ENCODE measurements at places on chromosomes 11 and 22.
A peak's percentile ranks its signal among the peaks of the same experiment; 100 is the strongest.

DNA sequence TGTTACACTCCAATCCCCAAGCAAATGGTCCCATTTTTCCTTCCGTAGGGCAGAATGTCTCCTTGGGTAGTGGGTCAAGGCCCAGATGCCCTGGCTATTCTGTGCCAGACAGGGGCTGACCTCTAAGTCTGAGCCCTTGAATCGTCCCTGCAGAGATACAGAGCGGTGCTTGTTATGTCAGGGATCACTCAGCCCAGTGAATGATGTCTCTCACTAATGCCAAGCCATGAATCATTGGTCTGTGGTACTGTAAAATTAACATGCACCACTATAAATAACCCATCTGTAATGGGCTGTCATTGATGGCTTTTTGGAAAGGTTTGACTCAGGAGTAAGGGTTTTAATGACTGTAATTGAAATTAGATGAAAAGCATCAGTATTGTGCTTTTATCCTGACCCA is 35.3 kb upstream of the KIRREL3 start:
- DNase-seq: no peak

- DNase-seq: peak; percentile 42
Measured at GRCh38 chr11:129695571-129696308, 119.9 kb upstream of the TMEM45B start.

GRCh38 chr11:8006349-8006977 is 19.3 kb downstream of the EIF3F start:
- peak; percentile 2 for DNase-seq

- DNase-seq: no peak
Measured at GRCh38 chr11:1450949-1451710, 35.4 kb downstream of the MOB2 start.

DNA sequence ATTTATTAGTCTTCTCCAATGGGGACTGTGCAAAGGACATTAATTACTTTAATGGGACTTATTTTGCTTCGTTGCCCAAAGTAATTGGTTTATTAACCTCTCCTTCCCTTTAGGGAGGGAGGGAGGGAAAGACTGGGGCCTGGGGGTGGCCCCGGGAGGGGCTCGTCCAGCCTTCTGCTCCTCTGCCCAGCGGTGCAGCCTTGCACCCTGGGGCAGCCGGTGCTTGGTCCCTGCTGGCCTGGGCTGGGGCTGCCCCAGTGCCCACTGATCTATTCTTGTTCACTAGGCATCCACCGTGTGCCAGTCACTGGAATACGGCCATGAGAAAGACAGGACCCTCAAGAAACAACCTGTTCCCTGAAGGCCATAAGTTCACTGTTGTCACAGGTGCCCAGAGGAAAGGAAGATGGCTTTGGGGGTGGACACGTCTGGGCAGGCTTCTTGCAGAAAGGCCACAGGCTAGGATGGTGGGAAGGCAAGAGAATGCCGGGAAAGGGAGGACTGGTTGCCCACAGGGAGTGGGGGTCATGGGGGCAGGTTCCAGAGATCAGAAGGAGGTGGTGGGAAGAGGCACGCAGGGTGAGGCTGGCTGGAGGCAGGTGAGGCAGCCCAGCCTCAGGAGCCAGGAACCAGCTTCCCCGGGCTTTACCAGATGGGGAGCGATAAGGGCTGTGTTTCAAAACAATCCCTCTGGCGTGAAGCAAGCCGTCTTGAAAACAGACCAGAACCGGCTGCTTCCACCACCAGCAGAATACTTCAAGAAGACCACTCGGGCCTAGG is 47.6 kb upstream of the KCNQ1OT1 start:
- no peak for DNase-seq

DNA sequence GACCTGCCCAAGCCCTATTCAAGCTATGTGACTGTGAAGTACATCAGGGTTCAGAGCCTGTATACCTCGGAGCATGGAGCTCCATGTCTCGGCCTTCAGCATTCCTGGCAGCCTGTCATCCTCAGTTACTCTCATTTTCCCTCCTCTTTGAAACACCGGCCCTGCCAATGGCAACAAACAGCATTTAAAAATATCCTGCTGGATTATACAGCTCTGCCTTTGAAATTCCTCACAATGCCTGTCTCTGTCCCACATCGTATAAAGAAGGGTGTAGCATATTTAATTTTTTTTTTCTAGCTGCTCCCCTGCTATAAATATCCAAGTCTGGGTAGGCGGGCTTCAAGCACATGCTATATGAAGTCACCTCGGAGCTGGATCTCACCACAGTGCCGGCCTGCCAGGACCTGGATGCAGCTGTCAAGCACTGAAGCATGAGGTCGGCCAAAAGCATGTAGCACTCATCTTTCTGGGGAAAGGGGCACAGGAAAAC is 11.8 kb downstream of the ABTB2 start:
- DNase-seq: no peak

DNA sequence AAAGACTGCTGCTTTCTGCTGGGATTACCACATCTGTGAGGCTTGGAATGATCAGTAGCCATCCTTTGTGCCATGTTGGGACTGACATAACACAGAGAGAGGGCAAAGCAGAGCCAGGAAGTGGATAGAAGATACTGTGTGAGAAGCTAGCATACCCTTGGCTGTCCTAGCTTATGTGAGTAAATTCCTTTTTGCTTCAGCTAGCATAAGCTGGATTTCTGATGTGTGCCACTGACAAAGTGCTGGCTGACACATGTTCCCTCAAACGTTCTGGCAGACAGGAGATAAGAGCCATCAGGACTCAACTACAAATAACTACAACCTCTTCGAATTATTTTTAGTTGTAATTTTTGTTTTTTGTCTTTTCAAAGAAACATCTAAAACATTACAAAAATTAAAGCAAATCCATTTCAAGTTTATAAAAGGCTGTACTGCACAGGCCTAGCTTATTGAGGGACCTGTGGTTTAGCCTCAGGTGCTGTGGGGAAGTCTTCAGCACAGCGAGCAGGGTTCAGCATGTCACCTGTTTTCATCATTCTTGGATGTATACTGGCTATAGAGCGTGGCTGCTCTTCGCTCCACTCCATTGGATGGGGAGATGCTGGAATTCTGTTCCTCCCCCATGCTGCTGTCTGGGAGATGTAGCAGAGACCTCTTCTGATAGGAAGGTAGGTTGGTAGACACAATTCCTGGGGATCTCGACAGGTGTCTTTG is 120.9 kb downstream of the SWAP70 start:
- no peak for DNase-seq

DNA sequence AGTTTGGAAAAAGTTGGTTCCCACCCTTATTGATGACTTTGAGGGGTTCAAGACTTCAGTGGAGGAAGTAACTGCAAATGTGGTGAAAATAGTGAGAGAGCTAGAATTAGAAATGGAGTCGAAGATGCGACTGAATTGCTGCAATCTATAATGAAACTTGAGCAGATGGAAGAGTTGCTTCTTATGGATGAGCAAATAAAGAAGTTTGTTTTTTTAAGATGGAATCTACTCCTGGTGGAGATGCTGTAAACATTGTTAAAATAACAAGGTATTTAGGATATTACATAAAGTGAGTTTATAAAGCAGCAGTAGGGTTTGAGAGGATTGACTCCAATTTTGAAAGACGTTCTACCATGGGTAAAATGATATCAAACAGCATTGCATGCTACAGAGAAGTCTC is 64.2 kb upstream of the GRK2 start:
- no peak for DNase-seq

DNA sequence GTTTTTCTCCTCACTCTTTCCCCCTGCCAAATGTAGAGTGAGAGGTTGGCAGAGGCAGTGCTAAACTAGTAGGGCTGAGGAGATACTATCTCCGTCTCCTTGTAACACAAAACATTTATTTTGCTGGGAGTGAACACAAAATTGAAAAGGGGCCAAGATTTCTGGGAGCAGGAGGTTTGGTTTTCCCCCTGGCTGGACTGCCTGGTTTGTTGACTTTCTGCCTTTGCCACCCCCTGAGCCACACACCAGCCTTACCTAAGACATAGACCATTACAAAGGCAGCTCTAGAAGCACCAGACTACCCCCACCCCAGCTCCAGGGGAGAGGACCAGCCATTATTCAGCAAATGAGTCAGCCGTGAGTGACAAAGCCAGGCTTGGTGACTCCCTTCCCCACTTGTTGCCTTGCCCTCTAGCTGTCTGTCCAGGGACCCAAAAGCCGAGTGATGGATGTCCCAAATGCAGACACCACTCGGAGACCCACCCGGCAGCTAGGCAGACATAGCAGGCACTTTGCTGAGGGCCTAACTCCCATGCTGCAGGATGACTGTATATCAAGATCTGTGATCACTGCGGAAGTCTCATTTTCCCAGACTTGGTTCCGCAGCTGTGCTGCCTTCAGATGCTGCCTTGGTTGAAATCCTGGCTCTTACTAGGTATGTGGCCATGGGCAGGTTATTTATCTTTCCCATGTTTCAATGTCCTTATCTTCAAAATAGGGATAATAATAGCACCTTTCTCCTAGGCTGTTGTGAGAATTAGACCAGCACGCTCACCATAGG is 17.7 kb upstream of the CDON start:
- no peak for DNase-seq

DNA sequence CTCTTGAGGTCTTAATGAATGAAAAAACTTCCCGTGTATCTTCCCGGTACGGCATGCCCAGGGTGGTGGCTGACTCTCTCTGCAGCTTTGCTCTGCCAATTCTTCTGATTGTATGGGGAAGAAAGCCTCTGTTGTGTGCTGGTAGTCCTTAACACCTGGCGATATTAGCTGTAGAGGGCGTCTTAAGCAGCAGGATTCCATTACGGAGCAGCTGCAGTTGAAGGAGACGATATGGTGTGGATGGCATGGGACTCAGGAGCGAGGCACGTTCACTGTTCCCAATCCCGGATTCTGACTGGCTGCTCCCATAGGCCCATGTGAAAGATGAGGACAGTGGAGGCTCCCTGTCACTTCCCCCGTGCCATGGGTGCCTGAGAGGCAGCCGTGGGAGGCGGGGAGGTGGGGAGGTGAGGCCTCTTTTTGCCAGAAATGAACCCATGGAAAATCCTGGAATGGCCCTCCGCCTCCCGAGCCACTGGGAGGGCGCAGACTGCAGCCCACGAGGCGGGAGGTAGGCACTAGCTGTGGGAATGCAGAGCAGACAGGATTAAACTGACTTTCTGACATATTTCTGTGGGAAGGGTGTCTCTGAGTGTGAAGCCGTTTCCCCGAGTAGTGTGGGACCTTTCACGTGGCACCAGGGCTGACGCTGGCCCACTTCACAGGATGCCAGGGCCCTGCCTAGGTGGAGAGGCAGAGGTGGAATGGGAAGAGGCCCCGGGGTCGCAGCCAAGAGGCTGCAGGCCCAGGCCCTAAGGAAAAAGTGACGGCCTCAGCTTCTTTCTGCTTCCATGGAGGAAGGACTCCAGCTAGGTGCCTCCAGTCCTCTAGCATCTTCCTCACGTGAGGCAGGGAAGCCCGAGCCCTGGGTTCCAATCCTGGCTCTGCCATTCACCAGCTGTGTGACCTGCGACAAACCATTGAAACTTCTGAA is 121.4 kb upstream of the CD82 start:
- no peak for DNase-seq

DNA sequence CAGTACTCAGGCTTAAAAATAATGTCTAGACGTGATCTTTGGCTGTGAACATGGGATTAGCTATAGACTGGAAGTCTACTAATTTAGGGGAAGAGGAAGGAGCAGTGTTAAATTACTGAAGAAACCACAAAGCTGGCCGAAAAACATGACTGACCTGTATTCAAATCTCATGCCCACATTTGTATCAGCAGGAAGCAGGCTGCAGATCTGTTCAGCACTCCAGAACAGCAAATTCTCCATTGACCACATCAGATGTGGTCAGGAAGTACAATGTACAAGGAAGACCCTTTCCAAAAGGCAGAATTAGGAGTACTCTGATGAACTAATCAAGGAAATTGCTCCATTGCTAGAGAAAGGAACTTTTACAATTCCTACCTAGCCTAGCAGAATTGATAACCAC is 31.7 kb downstream of the DCDC1 start:
- DNase-seq: no peak

DNA sequence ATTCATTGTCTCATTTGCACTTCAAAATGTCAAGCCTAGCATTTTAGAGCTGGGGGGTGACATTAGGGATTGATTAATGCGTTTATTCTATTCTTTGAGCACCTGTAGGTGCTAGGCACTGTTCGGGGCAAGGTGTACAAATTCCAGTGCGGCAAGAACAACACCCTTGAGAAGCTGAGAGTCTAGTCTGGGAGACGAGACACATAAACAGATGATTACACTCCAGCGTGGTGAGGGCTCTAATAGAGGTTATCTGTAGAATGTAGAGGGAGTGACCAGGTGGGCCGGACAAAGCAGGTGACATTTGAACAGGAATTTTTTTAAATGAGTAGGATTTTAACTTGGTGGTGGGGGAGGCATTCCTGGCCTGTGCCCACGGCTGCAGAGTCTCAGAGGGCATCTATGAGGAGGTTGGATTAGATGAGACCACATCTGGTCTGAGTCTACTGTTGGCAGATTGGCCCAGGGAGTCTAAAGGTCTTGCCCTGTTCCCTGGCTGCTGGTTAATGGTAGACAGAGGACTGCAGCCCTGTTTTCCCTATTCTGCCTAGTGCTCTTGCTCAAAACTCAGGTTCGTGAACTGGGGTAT is 970 bp downstream of the CAT start:
- DNase-seq: no peak

DNA sequence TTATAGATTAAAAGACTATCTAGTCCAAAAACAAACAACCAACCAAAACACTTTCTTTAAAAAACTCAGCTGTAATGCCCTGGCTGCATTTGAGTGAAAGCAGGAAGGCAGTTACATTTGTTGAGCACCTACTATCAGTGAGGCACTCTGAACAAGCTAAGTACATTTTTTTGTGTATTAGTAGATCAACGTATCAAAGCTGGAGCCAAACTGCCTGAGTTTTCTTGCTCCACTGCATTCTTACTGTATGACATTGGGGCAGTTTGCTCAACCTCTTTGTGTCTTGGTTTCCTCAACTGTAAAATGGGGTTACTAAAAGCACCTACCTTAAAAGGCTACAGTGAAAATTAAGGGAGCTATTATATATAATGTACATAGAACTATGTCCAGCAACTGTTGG is 22.0 kb downstream of the COA4 start:
- no peak for DNase-seq

DNA sequence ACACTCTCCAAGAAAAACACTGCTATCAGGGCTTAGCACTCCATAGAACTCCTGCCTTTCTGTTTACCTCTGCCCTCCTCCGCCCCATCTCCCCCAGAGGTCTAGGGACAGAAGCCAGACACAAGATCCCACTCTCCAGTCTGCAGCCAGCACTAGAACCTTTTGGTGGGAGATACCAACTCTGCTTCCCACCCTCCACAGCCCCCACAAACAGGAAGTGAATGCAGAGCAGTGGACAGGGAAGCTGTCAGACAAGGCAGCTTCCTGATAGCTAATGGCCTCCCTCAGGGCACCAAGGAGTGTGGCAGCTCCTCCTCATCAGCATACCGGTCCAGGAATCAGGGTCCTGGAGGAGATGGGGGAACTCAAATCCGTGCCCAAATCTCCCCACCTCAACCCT is 5.1 kb downstream of the SCN4B start:
- DNase-seq: no peak

- DNase-seq: no peak
Measured at GRCh38 chr11:127733552-127733951, 733.0 kb upstream of the KIRREL3 start.

GRCh38 chr11:3189196-3189843 is 24.2 kb upstream of the OSBPL5 start:
- DNase-seq: no peak

- no peak for DNase-seq
Measured at GRCh38 chr11:22670830-22671229, 4.4 kb downstream of the GAS2 start.
